Mucosa of gallbladder (tissue), 1 donor: ENCODE measurements at places on chromosomes 7 and 10. TPM values are rescaled to one million over a fixed set of nuclear protein-coding genes. Genes with fewer than 3 reads are reported as not detected.

The PPP1R9A gene
- 30.5 TPM for total RNA-seq

The MMD2 gene
- not detected for total RNA-seq

The NACAD gene
- total RNA-seq, result 4.9 TPM

The C10orf67 gene
- 0.14 TPM for total RNA-seq

The OPALIN gene
- not detected for total RNA-seq

The MYO1G gene
- 6.0 TPM for total RNA-seq

The ARPC1A gene
- total RNA-seq, result 140 TPM

The ARF5 gene
- total RNA-seq, result 129 TPM

The TEX36 gene
- not detected for total RNA-seq
